Foreskin fibroblast (primary cell): ENCODE measurements at places on chromosomes 1 and 21.
A peak's percentile ranks its signal among the peaks of the same experiment; 100 is the strongest.

- peak; percentile 32 for DNase-seq
Measured at GRCh38 chr1:229557200-229557850, 1.2 kb downstream of the ABCB10 start.

DNA sequence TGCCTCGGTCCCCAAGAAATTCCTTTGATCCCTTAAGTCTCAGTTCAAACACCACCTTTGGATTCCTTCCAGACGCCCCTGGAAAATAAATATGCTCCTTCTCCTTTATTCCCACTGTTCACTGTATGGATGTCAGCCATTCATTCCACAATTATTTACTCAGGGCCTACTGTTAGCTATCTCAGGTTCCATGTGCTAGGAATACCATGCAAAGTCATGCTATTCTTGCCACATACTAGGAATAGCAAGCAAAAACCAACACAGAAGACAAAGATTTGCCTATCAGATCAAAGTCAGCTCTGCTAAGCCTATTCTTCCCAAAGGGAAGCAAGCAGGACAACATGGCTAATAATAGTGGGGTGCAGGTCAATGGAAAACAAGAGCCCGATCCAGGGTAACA is 29.8 kb downstream of the TTC13 start:
- no peak for DNase-seq

DNA sequence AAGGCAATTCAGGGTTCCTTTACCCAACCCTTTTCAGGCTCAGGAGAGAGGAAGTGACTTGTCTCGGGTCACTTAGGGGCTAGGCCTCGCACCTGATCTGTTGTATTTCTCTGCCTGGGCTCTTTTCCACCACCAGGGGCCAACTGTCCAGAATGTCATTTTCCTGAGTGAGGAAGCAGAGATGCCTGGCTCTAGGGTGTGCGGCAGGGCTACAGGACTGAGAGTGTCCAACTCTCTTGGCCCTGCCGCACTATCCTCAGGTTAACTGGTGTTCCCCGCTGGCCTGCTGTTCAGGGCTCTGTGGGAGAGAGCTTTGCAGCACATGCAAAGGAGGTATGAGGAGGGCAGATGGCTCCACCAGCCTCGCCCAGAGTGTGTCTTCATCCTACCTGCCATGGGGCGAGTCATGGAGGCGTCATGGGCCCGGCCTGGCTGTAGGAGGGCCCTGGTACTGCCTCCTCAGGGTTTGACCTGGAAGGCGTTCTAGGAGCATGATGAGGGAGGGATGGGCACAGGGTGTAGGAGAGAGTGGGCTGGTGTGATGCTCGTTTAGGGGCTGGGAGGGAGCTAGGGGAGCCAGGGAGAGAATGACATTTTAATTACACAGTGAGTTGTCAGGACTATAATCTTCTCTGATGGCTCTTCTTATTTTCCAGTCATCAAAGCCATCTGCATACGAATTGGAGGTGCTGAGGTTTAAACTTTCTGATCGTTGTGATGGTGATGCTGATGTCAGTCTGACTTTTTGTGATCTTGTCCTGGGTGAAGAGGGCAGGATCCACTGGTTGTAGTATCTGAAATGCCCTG is 128.3 kb downstream of the NOS1AP start:
- no peak for DNase-seq

GRCh38 chr1:198892065-198892464 is 253.2 kb downstream of the PTPRC start:
- peak; percentile 48 for DNase-seq

DNA sequence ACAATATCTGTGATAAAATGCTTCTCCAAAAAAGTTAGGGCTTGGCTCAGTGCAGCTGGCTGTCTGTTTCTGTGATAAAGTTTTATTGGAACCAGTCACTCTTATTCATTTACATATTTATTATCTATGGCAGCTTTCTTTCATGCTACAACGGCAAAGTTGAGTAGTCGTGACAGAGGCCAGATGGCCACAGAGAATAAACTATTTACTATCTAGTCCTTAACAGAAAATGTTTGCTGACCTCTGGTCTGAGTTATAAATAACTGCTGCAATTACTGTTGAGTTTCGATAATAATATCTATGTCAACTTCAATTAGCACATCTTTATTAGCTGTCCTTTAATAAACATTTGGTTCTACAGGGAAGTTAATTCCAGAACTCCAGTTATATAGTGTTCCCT is 180.2 kb upstream of the RUNX1 start:
- no peak for DNase-seq
